Occipital lobe (tissue), 3 donors: ENCODE measurements at places on chromosomes 12 and 14. TPM values are rescaled to one million over a fixed set of nuclear protein-coding genes. Genes with fewer than 3 reads are reported as not detected.

SLC25A47 gene
- not detected for total RNA-seq

G2E3 gene
- 59.0 TPM for total RNA-seq

EFS gene
- total RNA-seq = 17.5 TPM

SAMD15 gene
- total RNA-seq = 8.1 TPM

DNA sequence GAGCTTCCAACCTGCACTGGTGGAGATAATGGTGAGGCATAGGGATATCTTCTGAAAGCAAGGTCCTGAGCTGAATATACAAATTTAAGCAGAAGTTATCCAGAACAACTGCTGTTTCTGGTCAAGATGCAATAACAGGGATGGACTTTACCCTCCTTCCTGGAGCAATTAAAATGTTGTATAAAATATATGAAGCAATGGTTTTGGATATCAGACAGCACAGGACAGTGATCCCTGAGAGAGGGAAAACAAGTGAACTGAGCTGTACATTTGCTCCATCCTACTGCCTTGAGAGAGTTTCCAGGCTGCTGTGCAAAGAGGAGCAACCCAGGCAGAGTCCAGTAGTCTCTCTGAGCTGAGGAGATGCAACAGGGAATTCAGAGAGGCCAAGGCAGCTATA, 36.0 kb upstream of the CTDSP2 start:
- DNase-seq = no peak

DNA sequence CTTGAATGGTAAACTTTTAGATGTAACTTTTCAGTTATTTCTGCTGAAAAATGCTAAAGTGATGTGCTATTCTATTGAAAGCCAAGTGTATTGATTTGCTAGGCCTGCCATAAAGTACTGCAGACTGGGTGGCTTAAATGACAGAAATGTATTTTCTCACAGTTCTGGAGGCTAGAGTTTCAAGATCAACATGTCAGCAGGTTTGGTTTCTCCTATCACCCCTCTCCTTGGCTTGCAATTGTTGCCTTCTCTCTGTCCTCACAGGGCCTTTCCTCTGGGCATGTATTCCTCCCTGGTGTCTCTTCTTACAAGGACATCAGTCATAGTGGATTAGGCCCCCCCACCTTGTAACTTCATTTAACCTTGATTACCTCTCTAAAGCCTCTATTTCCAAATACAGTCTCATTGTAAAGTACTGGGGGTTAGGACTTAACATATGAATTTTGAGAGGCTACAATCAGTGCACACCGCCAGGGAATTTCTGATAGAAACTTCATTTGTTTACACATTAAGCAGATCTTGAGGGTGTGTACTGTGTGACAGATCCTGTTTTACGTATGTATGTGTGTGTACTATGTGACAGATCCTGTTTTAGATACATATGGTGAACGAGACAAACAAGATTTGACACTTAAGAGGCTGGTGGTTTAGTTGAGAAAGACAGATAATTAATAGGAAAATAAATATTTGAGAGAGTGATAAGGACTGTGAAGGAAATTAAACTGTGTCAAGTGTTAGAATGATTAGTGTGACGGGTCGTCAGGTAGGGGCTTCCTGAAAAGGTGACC, 49.5 kb downstream of the ADIPOR2 start:
- DNase-seq = no peak
